ENCODE measurements at places on chromosomes 2 and 18.

- DNase-seq: peak; percentile 55
Measured at GRCh38 chr2:28348149-28348567, 44.5 kb upstream of the FOSL2 start.

DNA sequence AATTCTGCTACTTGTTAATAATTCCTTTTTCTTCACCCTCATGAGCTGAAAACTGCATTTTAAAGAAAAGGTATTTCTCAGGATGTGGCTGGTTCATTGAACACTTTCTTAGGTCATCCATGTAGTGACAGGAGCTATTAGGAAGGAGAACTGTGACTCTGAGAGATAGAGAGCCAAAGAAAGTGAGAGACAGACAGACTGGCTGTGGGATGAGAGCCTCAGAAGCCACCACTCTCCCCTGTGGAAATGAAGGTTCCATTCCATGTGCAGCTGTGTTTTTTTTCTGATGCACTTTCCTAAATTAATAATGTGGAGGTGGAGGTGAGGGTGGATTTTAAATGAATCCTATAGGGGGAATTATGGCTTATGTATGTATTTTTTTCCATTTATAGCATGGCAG is 113.3 kb downstream of the FAM210A start:
- DNase-seq: no peak

GRCh38 chr2:173043476-173043875 is 32.2 kb upstream of the MAP3K20 start:
- DNase-seq: no peak

GRCh38 chr2:28152585-28153280 is 239.9 kb upstream of the FOSL2 start:
- no peak for DNase-seq

- no peak for DNase-seq
Measured at GRCh38 chr2:232295971-232296370, 82.6 kb upstream of the ALPP start.

GRCh38 chr2:189580241-189580651 is 340 bp downstream of the SLC40A1 start:
- peak; percentile 29 for DNase-seq

GRCh38 chr2:134640494-134640893 is 78.3 kb downstream of the TMEM163 start:
- DNase-seq: no peak

- peak; percentile 18 for DNase-seq
Measured at GRCh38 chr2:106358081-106358480, 110.1 kb downstream of the RGPD3 start.

- no peak for DNase-seq
Measured at GRCh38 chr18:8536922-8537321, 72.3 kb upstream of the RAB12 start.

GRCh38 chr2:101931402-101931801 is 60.4 kb upstream of the IL1R2 start:
- peak; percentile 43 for DNase-seq

DNA sequence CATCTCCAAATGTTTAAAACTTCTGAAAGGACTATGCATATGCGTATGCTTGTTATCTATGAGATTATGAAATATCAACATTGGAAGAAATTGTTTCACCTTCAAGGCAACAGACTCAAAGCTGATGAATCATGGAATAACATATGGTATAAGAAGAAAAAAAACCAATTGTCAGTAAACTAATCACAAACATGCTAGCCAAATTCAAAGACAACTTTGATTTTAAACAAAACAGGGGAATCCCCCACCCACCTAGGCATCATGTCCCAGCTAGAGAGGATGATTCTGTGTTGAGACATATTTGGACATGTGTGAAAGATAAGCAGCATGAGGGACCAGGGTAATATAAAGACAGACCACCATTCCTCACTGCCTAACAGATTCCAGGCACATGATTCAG is 147.7 kb downstream of the WDPCP start:
- no peak for DNase-seq

DNA sequence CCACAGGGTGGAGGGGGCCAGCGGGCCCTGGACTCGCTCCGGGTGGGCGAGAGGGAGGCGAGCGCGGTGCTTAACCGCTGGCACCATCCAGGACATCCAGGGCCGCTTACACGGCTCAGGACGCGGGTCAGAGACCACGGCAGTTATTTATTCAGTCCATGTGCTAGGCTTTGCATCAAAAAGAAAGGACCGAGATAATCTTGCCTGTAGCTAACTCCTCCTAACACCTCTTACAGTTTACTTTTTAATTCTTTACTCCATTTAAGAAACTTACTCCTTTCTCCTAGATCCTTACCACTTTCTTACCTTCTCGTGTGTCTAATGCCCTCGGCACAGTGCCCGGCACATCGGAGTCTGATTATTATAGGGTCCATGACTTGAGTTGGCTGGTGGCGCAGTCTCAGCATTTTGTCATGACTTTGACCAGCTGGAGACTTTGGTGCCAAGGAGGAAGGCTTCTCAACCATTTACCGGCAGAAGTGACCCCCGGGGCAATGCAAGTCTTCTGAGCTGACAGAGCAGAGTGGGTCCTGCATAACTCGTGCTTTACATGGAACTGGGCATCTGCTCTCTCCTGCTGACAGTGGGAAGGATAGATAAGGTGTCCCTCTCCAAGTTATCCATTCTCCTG is 503 bp downstream of the ANXA4 start:
- DNase-seq: no peak

GRCh38 chr2:140862181-140862580 is 1268.6 kb downstream of the LRP1B start:
- DNase-seq: no peak

- peak; percentile 2 for DNase-seq
Measured at GRCh38 chr2:156065912-156066311, 266.6 kb downstream of the NR4A2 start.

- no peak for DNase-seq
Measured at GRCh38 chr2:235610696-235611257, 116.9 kb downstream of the AGAP1 start.

GRCh38 chr2:148746973-148747372 is 102.4 kb downstream of the EPC2 start:
- DNase-seq: no peak

DNA sequence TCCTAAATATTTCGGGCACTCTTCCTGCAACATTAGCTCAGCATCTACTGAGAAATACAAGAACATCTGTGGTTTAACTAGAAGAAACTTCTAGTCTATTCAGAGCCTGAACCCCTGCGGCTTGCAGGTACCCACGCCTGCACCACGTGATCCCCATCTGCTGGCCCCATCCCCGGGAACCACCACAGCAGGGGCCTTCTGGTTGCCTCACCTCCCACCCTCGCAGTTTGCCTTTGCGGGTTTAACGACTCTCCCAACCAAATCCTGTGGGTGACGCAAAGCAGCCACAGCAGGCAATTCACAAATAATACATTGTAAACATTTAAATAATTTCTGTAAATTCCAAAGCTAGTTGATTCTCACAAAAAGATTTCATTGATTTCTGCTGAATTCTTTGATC is 90.2 kb upstream of the TMEM18 start:
- DNase-seq: peak; percentile 18

- DNase-seq: no peak
Measured at GRCh38 chr2:189370719-189371118, 70.6 kb upstream of the WDR75 start.

GRCh38 chr2:101461381-101461780 is 13.5 kb downstream of the RFX8 start:
- DNase-seq: no peak

DNA sequence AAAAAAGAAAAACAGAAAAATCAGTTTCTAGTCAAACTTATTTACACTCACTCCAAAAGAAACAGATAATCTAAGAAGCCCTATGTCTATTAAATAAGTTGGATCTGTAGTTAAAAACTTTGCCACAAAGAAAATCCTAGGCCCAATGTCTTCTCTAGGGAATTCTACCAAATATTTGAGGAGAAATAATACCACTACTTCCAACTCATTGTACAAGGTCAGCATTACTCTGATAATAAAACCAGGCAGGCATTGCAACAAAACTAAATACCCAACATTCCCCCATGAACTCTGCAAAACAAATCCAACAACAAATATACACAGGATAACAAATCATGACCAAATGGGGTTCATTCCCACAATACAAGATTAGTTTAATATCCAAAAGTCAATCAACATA is 73.8 kb upstream of the ST8SIA5 start:
- no peak for DNase-seq

- no peak for DNase-seq
Measured at GRCh38 chr2:12819103-12819475, 102.4 kb downstream of the TRIB2 start.

GRCh38 chr2:213187833-213188532 is 36.6 kb upstream of the IKZF2 start:
- DNase-seq: no peak

- DNase-seq: no peak
Measured at GRCh38 chr18:40469316-40469715, 1485.7 kb upstream of the PIK3C3 start.

GRCh38 chr18:67692811-67693210 is 176.3 kb upstream of the DSEL start:
- no peak for DNase-seq

GRCh38 chr2:2806711-2807110 is 475.6 kb upstream of the MYT1L start:
- DNase-seq: no peak

DNA sequence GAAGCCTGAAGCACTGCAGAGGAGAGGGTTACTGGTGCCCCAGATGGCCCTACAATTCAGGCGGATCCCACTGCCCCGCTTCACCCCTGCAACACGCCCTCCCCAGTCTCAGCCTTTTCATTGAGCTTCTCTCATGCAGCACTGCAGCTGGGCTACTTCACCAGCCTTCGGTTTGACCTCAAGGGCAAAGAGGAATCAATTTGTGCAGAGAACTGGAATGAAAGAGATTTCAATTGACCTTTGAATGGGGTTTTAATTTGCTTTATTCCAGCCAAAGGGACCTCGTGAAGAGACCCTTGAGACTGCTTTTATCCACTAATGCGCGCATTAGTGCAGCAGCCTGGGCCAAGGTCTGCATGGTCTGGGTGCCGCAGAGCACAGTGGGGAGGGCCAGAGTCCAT is 8.8 kb upstream of the POMC start:
- DNase-seq: no peak

GRCh38 chr2:148952621-148953020 is 77.6 kb downstream of the KIF5C start:
- no peak for DNase-seq

DNA sequence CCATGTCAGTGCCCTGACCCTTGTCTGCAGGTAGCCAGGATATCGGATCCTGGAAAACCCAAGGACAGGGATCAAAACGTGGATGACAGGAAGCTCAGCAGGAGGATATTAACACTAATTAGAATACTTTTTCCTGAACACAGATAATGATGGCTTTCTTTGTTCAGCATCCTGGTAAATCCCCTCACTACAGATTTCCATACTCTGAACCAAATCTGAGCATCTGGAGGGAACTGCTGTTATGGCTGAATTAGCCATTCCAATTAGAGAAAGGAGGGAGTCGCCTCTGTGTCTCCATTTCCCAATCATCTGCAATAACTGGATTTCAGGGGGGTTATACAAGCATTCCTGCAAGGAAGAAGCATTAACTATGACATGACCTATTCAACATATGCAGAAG is 24.4 kb downstream of the CXCR4 start:
- no peak for DNase-seq

- no peak for DNase-seq
Measured at GRCh38 chr2:216648105-216648504, 14.9 kb downstream of the IGFBP2 start.

Data from activated CD4-positive, alpha-beta T cell treated with anti-CD3 and anti-CD28 coated beads, Interleukin-2, amount 50 U/mL, for 16 hours (primary cell).